ENCODE measurements at places on chromosomes 2 and 18.

DNA sequence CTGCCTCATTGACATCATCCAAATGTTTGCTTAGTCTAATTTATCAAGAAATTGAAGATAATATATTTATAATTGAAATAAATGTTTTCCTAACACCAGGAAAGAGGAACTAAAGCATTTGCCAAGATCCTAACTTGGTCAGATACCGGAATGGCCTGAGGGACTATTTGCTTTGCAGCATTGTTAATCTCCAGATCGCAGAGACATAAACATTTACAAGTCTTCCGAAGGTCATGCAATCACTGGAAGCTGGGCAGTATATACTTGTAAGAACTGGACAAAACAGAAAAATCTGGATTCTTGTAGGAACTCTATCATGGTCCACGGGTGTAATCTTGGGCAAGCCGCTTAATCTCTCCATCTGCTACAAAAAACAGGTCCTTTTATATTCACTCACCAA lies 42.2 kb downstream of the CYBRD1 start:
- peaks cover 23% of the 10 kb centered on the region for H3K27me3 ChIP-seq
- no peak overlapping the region for H3K4me3 ChIP-seq
- no peak for DNase-seq
- no peak overlapping the region for H3K27ac ChIP-seq
- H3K4me1 ChIP-seq: no peaks in the 10 kb centered on the region

DNA sequence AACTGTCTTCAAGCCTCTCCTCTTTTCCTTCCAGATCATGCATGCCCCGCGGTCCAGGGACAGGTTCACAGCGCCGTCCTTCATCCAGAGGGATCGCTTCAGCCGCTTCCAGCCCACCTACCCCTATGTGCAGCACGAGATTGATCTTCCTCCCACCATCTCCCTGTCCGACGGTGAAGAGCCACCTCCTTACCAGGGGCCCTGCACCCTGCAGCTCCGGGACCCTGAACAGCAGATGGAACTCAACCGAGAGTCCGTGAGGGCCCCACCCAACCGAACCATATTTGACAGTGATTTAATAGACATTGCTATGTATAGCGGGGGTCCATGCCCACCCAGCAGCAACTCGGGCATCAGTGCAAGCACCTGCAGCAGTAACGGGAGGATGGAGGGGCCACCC lies 81.3 kb downstream of the FAM210A start:
- H3K4me1 ChIP-seq: no peaks in the 10 kb centered on the region
- peaks cover 14% of the 10 kb centered on the region for H3K36me3 ChIP-seq
- H3K4me3 ChIP-seq: no peak overlapping the region

DNA sequence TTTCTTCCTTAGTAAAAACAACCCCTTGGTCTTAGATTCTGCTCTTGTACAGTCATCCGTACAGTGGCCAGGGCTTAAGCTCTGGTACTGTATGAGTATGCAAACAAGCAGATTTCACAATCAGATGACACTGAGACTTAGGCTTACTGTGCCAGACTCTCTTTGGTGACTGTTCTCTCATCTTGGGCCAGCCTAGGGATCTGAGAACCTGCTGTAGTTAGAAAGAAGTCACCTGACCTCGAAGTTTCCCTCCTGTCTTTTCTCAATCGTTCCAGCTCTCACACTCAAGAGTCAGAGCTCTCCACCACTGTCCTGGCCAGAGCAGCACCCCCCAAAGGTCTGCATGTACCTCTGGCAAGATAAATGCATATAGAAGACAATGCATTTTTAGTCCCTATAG lies 63.2 kb downstream of the ZEB2 start:
- H3K27me3 ChIP-seq: no peaks in the 10 kb centered on the region
- DNase-seq: no peak
- H3K27ac ChIP-seq: no peak overlapping the region
- H3K4me1 ChIP-seq: peaks cover 73% of the 10 kb centered on the region

- peaks cover 52% of the 10 kb centered on the region for H3K36me3 ChIP-seq
- no peak for DNase-seq
- H3K27me3 ChIP-seq: no peaks in the 10 kb centered on the region
- no peak overlapping the region for H3K4me3 ChIP-seq
These were observed 36.8 kb downstream of the ANKMY1 start for GRCh38 chr2:240520974-240521350.

GRCh38 chr2:208069186-208069585 lies 43.9 kb upstream of the PLEKHM3 start:
- H3K4me3 ChIP-seq: no peak overlapping the region
- peaks cover 1% of the 10 kb centered on the region for H3K27me3 ChIP-seq
- DNase-seq: no peak
- H3K36me3 ChIP-seq: no peaks in the 10 kb centered on the region
- no peak overlapping the region for H3K27ac ChIP-seq

DNA sequence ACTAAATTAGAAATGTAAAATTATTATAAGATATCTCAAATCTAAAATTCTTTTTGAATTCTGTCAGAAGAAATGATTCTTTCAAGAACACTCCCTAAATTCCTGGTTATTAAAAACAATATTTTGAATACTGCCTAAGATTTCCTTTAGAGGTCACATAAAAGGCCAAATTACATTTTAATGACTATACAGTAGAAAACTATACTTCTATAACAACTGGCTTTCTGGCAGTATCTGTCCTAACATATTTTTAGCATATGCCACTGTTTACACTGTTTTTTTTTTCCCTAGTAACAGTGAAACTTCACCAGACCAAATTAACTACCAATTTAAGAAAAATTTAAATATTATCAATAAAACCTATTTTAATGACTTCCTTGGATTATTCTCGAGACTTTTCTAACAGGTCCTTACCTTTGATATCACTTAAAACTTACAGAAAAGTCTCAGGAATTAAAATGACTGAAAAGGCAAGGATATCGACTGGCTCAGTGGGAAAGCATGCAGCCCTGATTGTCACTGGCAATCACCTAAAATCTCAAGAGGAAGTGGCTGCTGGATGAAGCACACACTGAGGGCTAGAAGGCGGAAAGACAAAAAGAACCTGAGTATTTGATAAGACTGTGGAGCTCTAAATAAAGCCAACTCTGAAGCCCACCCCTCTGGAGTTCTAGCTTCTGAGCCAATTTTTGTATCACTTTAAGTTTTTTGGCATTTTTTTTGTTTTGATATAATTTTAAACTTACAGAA lies 59.6 kb downstream of the SPIRE1 start:
- peaks cover 50% of the 10 kb centered on the region for H3K4me1 ChIP-seq
- no peaks in the 10 kb centered on the region for H3K27me3 ChIP-seq
- H3K36me3 ChIP-seq: peaks cover 2% of the 10 kb centered on the region

GRCh38 chr2:240465268-240465764 lies 29.9 kb downstream of the GPC1 start:
- H3K27me3 ChIP-seq: no peaks in the 10 kb centered on the region
- no peak for DNase-seq
- no peak overlapping the region for H3K4me3 ChIP-seq
- H3K36me3 ChIP-seq: no peaks in the 10 kb centered on the region

- no peaks in the 10 kb centered on the region for H3K36me3 ChIP-seq
- H3K27me3 ChIP-seq: no peaks in the 10 kb centered on the region
- H3K27ac ChIP-seq: no peak overlapping the region
- no peak for DNase-seq
- H3K4me3 ChIP-seq: no peak overlapping the region
- H3K4me1 ChIP-seq: no peaks in the 10 kb centered on the region
These were observed 98.1 kb upstream of the ACAA2 start for GRCh38 chr18:49911427-49911826.

DNA sequence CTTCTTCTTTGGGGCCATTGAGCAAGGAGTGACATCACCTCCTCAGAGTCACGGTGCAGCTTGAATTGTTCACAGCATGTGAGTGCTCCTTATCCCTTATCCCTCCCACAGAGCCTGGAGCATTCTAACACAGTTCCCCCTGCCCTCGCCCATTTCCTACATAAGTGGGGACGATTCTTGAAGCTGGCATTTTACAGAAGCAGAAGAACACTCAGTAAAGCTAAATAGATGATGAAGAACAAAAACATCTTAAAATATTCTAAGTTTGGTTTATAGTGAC lies 135.8 kb upstream of the APCDD1 start:
- H3K4me3 ChIP-seq: no peak overlapping the region
- H3K27me3 ChIP-seq: no peaks in the 10 kb centered on the region
- no peaks in the 10 kb centered on the region for H3K4me1 ChIP-seq
- DNase-seq: no peak

- H3K4me3 ChIP-seq: no peak overlapping the region
- no peak for DNase-seq
- H3K27ac ChIP-seq: no peak overlapping the region
- H3K27me3 ChIP-seq: no peaks in the 10 kb centered on the region
These were observed 72.9 kb downstream of the TSN start for GRCh38 chr2:121828281-121828731.

GRCh38 chr2:61909116-61909515 lies 3.6 kb downstream of the COMMD1 start:
- no peaks in the 10 kb centered on the region for H3K27me3 ChIP-seq
- H3K36me3 ChIP-seq: no peaks in the 10 kb centered on the region
- no peak overlapping the region for H3K27ac ChIP-seq
- H3K4me1 ChIP-seq: peaks cover 11% of the 10 kb centered on the region

DNA sequence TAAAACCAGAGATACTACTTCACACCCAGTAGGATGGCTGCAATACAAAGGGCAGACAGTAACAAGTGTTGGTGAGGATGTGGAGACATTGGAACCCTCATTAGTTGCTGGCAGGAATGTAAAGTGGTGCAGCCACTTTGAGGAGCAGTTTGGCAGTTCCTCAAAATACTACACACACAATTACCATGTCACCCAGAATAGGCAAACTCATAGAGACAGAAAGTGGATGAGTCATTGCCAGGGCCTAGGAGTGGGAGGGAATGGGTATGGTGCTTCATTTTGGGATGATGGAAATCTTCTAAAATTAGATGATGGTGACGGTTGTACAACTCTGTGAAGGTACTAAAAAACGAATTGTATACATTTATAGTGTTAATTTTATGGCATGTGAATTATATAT lies 54.8 kb downstream of the ATP9B start:
- no peak for DNase-seq
- H3K36me3 ChIP-seq: peaks cover 40% of the 10 kb centered on the region
- no peaks in the 10 kb centered on the region for H3K27me3 ChIP-seq
- H3K4me3 ChIP-seq: no peak overlapping the region
- H3K27ac ChIP-seq: no peak overlapping the region

GRCh38 chr2:230935130-230935430 lies 10.0 kb upstream of the GPR55 start:
- H3K4me3 ChIP-seq: no peak overlapping the region
- H3K4me1 ChIP-seq: peaks cover 4% of the 10 kb centered on the region
- no peak overlapping the region for H3K27ac ChIP-seq
- DNase-seq: no peak
- peaks cover 22% of the 10 kb centered on the region for H3K27me3 ChIP-seq

- no peak overlapping the region for H3K4me3 ChIP-seq
- H3K27ac ChIP-seq: no peak overlapping the region
- H3K4me1 ChIP-seq: peaks cover 12% of the 10 kb centered on the region
- H3K36me3 ChIP-seq: no peaks in the 10 kb centered on the region
- DNase-seq: peak; percentile 34
- H3K27me3 ChIP-seq: peaks cover 16% of the 10 kb centered on the region
These were observed 11.4 kb downstream of the SNED1 start for GRCh38 chr2:241009601-241010530.

GRCh38 chr2:192539306-192539705 lies 344.6 kb upstream of the TMEFF2 start:
- H3K36me3 ChIP-seq: no peaks in the 10 kb centered on the region
- H3K27me3 ChIP-seq: no peaks in the 10 kb centered on the region
- no peak overlapping the region for H3K27ac ChIP-seq
- H3K4me1 ChIP-seq: no peaks in the 10 kb centered on the region
- DNase-seq: no peak

DNA sequence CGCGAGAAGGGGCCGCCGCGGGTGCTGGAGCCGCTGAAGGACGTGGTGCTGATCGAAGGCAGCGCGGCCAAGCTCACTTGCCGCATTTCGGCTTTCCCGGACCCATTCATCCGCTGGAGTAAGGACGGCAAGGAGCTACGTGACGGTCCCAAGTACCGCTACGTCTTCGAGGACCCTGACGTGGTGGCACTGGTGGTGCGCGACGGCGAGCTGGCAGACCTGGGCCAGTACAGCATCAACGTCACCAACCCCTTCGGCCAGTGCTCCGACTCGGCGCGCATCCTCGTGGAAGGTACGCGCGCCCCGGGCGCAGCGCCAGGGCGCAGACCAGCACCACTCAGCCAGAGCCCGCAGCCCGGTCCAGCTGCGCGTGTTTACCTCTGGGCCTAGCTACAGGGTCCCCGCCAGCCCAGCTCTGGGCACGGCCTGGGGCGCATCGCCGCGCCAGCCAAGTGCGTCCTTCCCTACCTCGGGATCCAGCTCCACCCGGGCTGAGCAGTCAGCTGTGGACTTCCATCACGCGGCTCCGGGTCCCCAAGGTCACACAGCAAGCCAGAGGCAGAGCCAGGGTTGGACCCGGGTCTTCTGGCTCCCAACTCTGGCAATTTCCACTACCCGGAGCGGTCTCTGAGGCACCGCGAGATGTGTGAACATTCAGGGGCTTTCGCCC lies 1.7 kb upstream of the GMPPA start:
- H3K36me3 ChIP-seq: no peaks in the 10 kb centered on the region
- H3K4me1 ChIP-seq: peaks cover 33% of the 10 kb centered on the region
- H3K4me3 ChIP-seq: peak overlapping the region; percentile 96
- H3K27ac ChIP-seq: no peak overlapping the region

GRCh38 chr2:85827879-85828569 lies 60.8 kb downstream of the ST3GAL5 start:
- no peaks in the 10 kb centered on the region for H3K36me3 ChIP-seq
- no peak for DNase-seq
- H3K27me3 ChIP-seq: peaks cover 22% of the 10 kb centered on the region
- H3K27ac ChIP-seq: no peak overlapping the region
- H3K4me3 ChIP-seq: no peak overlapping the region

GRCh38 chr2:230787101-230787500 lies 74.5 kb downstream of the CAB39 start:
- peaks cover 95% of the 10 kb centered on the region for H3K36me3 ChIP-seq
- H3K4me3 ChIP-seq: no peak overlapping the region
- no peak overlapping the region for H3K27ac ChIP-seq
- no peak for DNase-seq
- peaks cover 45% of the 10 kb centered on the region for H3K4me1 ChIP-seq

GRCh38 chr2:42248846-42249245 lies 79.7 kb downstream of the EML4 start:
- no peak overlapping the region for H3K4me3 ChIP-seq
- peaks cover 39% of the 10 kb centered on the region for H3K36me3 ChIP-seq
- no peak for DNase-seq
- H3K27ac ChIP-seq: no peak overlapping the region

DNA sequence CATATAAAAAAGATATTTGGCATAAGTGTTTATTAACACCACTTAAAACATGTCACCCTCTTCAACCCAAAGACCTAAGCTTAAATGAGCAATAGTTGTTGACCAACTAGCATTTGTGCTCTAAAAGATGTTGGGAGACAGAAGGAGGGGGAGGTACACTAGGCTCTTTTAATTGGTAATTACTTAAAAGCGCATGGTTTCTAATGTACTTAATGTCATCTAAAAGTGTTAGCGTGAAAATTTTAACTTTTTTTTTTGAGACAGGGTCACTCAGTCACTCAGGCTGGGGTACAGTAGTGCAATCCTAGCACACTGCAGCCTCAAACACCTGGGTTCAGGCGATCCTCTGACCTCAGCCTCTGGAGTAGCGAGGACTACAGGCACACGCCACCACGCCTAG lies 5.5 kb downstream of the WDSUB1 start:
- no peak for DNase-seq
- H3K36me3 ChIP-seq: peaks cover 7% of the 10 kb centered on the region
- no peak overlapping the region for H3K4me3 ChIP-seq
- H3K27ac ChIP-seq: no peak overlapping the region
- peaks cover 9% of the 10 kb centered on the region for H3K4me1 ChIP-seq
